ENCODE measurements at places on chromosomes 3 and 15. TPM values are rescaled to one million over a fixed set of nuclear protein-coding genes. Genes with fewer than 3 reads are reported as not detected.

DNA sequence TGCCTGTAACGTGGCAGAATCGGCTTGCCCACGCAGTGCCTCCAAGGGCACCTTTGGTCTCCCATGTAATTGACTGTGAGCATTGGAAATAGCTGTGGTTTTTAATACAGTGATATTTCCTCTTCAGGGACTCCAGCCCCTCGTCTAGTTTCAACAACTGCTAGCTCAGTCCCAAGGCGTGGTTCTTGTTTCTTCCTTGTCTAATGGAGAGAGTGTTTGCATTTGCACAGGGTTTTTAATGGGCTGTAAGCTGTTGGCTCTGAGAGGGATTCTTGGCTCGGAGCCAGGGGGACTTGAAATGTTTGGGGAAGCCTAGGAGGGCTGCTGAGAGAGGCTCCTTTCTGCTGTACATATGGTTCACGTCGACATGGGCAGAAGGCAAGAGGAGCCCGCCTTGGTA is 86.2 kb downstream of the THSD4 start:
- DNase-seq, result no peak

DNA sequence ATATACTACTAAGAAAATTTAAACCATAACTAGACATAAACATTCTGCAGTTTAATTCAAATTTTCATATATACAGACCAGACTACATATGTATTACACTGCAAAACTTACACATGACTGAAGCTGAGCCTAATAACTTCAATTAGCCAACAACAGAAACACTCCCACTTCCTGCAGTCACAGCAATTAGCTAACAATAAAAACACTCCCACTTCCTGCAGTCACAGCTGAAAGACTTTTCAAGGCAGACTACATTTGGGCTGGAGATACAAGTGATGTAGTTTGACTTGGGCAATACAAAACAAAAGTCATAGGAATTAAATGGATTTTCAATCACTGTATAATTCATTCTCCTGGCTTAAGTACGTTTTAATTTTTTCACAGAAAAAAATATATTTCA is 10.3 kb downstream of the TM2D3 start:
- DNase-seq, result no peak

WDR72 gene
- not detected for total RNA-seq

DNA sequence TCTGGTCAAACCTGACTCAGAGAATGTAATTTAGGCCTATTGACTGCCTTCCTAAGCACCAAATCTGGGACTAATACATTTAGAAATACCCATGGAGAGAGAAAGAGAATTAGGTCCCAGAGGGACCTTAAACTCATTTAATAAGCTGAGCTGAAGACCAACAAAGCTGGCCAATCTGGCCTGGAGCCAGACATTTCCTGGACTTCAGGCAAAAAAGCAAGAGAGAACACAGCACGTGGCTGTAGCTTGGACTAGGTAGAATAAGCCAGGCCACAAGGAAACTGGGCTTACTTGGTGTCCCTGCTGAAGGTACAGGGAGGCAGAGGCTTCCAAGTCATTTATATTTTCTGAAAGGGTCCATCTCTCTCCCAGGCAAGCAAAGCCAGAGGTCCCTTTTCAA is 88.1 kb downstream of the RTP4 start:
- DNase-seq, result no peak

DNA sequence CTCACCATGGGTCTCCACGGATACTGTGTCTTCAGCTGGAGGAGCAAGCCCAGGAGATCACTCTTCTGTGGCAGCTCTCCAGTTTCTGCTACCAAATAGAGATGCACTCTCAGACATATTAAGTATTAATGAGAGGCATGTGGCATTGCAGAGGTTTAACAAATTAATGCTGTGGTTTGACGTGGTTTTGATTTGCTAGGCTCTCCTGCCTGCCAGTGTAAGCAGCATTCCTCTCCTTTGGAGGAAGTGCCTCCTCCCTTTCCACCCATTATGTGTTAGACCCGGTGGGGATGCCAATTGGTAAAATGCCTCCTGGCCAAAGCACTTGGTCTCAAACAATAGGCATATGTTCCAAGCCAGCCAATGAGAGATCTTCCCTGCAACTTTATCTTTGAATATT is 124.8 kb downstream of the MYLK start:
- no peak for DNase-seq

Data from activated CD4-positive, alpha-beta T cell treated with anti-CD3 and anti-CD28 coated beads for 36 hours (primary cell).